ENCODE measurements at places on chromosomes 12 and 14.

DNA sequence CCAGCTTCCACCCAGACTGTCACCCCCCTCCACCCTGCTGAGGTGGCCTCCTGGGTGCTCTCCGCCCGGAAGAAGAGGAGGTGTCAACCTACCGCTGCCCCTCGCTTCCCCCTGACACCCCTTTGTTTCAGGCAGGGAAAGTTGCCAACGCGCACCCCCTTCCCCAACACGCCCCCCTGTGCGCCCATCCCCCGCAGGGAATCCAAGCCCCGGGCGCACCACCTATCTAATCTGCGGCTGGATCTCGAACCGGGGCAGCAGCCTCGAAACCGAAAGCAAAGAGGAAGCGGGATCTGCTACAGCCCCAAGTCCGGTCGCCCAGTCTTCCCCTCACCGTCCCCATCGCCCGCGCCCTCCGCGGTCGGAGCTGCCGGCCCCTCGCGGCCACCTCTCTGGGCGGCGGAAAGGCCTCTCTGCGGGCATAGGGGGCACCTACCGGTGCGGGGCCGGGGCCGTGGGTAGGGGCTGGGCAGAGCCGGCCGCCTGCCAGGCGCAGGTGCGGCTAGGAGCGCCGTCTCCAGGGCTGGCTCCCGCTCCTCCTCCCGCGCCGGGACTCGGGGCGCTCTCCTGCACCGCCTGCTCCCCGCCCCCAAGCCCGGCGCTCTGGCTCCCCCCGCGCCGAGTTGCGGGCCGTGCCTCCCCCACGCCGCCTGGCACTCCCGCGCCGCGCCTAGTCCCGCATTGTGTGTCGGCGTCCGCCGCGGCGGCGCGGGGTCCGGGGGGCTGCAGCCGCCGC lies 18.3 kb upstream of the PLEKHH1 start:
- no peak for DNase-seq

DNA sequence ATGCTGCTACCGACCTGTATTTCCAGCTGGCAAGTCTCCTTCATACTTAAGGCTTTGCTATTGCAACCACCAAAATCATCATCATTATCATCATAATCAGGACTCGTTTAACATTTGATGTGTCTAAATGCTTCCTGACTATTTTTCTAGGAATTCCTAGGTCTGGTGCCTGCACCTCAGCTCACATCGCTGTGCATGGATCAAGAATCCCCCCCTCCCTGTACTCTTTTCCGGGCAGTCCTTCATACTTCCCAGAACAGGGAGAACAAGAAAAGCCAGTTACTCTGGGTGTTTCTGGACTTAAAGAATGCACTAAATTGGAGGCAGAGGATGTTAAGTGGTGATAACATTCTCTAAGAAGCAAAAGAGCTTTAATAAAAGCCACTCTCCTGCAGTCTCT lies 9.4 kb downstream of the ERP27 start:
- no peak for DNase-seq

GRCh38 chr14:29459531-29459930 lies 468.1 kb downstream of the PRKD1 start:
- no peak for DNase-seq

GRCh38 chr14:32205984-32206383 lies 2.9 kb upstream of the RNU6-8 start:
- no peak for DNase-seq
